ENCODE measurements at places on chromosomes 2 and 18. TPM values are rescaled to one million over a fixed set of nuclear protein-coding genes. Genes with fewer than 3 reads are reported as not detected.
A peak's percentile ranks its signal among the peaks of the same experiment; 100 is the strongest.

DNA sequence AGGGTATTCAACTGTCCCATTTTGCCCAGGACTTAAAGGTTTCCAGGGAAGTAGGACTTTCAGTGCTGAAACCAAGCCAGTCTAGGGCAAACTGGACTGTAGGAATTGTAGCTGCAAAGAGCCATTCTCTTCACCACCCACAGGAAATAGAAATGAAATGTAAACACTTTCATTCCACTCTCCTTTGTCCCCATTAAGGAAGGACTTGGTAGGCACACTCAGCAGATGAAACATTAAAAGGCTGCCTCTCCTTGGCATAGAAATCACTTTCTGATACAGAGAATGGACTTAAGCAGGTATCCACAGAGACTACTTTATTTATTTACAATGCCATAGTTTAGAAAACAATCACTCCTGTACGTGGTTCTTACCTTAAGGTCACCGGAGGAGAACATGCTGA, 102.9 kb upstream of the CCDC195 start:
- DNase-seq: no peak
- no peaks in the 10 kb centered on the region for H3K4me1 ChIP-seq
- H3K4me3 ChIP-seq: no peak overlapping the region

- H3K36me3 ChIP-seq: no peaks in the 10 kb centered on the region
- H3K27ac ChIP-seq: no peak overlapping the region
- H3K4me1 ChIP-seq: no peaks in the 10 kb centered on the region
- no peak overlapping the region for H3K4me3 ChIP-seq
Measured at GRCh38 chr2:73981081-73982001, 3.4 kb upstream of the TET3 start.

GRCh38 chr2:184402381-184402780, 195.9 kb upstream of the ZNF804A start:
- H3K4me1 ChIP-seq: no peaks in the 10 kb centered on the region
- no peak for DNase-seq
- H3K4me3 ChIP-seq: no peak overlapping the region

DNA sequence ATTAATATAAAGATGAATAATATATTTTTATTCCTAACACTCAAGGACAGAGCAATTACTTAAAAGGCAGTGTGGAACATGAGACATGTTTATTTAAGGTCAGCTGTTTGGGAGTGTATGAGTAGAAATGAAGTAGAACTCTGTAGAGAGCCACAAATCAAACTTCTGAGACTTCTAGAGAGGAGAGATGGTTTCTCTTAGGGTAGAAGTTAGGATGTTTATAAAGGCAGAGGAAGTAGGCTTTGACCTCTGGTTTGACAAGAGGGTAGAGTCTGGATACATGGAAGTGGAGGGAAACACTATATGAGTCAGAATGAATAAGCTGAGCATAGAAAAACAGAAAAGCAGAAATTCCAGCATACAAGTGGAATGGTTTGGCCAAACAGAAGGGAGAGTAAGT, 262.1 kb upstream of the KLHL14 start:
- no peaks in the 10 kb centered on the region for H3K4me1 ChIP-seq
- no peak overlapping the region for H3K27ac ChIP-seq
- H3K27me3 ChIP-seq: no peaks in the 10 kb centered on the region
- H3K4me3 ChIP-seq: no peak overlapping the region
- no peaks in the 10 kb centered on the region for H3K36me3 ChIP-seq
- no peak for DNase-seq

DNA sequence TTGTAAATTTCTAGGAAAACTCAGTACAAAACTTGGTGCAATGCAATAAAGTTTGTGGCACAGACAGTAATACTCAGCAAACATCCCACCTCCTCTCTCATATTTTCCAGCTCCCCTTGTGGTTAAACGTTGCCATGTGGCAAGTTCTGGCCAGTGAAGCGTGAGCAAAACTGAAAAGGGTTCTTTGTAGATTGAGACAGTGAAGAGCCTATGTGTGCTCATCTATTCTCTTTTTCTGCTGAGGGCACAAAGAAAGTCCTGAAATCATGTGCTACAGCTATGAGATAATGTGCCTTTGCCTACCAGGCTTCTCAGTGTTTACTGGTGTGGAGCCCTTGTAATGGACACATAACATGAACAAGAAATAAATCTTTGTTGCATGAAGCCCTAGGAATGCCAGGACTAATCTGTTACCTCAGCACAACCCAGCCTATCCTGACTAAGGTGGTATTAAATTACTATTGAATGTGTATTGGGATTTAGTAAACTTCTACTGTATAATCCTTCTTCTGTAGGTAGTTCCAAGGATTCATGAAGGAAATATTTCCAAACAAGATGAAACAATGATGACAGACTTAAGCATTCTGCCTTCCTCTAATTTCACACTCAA, 13.0 kb upstream of the TYMS start:
- DNase-seq: no peak

DNA sequence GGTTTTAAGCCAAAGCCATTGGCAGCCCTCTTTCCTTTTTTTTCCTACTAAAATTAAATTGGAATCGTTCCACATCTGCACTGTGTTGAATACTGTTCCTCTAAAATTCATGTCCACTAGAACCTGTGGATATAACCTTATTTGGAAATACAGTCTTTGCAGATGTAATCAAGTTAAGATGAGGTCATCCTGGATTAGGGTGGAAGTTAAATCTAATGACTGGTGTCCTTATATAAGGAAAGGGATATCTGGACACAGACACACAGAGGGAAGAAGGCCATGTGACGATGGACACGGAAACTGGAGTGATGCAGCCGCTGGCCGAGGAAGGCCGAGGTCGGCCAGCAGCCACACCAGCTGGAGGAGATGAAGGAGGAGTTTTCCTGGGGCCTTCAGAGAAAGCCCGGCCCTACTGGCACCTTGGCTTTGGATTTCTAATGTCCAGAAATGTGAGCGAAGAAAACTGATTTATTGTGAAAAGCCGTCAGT, 49.4 kb downstream of the LONRF2 start:
- no peak overlapping the region for H3K4me3 ChIP-seq
- DNase-seq: peak; percentile 58
- H3K36me3 ChIP-seq: no peaks in the 10 kb centered on the region
- H3K27me3 ChIP-seq: no peaks in the 10 kb centered on the region

DNA sequence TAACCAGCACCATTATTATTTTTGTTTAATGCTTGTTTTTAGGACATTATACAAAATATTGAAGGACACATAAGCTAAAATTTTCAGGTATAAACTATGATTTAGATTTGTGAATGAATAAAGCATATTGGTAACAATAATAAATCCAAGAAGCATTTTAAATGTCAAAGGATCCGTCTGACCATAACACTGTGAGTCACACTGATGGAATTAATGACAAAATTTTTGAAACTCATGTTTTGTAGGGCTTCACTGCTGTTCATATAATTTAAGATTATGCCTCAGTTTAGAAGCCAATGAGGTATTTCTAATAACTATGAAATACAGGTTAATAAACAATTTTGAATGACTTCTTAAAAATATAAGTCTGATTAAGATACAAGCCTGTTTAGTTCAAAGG, 124.6 kb downstream of the TMEFF2 start:
- DNase-seq: no peak
- no peaks in the 10 kb centered on the region for H3K27me3 ChIP-seq
- no peaks in the 10 kb centered on the region for H3K4me1 ChIP-seq
- no peak overlapping the region for H3K27ac ChIP-seq
- H3K4me3 ChIP-seq: no peak overlapping the region

DNA sequence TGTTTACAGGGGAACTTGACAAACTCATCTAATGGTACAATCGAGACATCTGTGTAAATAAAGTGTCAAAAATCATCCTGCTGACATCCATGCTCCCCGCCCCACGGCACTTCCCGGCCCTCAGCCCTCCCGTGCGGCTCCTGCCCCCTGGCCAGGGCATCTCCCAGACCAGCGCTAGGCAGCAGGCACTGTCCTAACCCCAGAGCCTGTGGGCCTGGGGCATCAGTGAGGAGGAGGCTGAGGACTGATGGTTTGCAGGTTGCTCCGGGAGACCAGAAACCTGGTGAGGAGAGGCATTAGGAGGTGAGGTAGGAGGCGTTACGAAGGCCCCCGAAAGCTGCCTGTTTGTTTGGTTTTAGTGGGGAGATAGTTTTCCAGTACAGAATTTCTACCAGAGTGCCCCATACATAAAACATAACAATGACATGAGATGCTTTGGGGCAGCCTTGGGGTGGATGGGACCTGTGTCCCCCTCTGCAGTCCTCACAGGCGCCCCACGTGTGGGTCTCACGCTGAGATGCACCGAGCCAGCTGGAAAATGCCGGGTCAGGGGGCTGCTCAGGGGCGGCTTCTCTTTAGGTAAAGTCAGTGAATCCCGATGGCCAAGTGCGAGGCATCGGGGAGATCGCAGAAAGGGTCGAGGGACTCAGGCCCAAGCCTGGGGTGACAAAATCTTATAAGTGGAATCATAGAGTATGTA, 114.2 kb downstream of the RTP5 start:
- no peak overlapping the region for H3K4me3 ChIP-seq
- no peaks in the 10 kb centered on the region for H3K4me1 ChIP-seq
- H3K36me3 ChIP-seq: no peaks in the 10 kb centered on the region
- DNase-seq: no peak

DNA sequence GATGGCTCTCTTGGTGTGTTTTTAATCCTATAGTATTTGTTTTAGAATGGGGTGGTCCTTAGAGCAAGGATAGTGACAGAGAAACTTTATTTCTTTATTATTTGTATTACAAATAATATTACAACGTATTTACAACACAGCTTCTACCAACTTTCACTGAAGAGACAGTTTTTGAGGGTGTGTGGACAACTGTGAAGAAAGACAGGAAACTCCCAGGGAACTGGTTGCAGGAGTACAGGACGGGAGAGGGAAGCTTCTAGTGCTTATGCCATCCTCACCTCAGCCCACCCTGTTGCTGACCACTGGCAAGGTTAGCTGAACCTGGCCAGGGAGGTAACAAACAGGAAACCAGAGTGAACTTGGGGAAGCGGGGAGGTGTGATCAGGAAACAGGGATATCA, 251.7 kb downstream of the BCL11A start:
- no peaks in the 10 kb centered on the region for H3K4me1 ChIP-seq
- H3K27ac ChIP-seq: no peak overlapping the region
- DNase-seq: no peak
- no peaks in the 10 kb centered on the region for H3K36me3 ChIP-seq
- no peak overlapping the region for H3K4me3 ChIP-seq

- no peaks in the 10 kb centered on the region for H3K27me3 ChIP-seq
- no peak overlapping the region for H3K27ac ChIP-seq
- DNase-seq: no peak
- H3K4me1 ChIP-seq: no peaks in the 10 kb centered on the region
Measured at GRCh38 chr2:23379220-23379695, 5.7 kb upstream of the KLHL29 start.

GRCh38 chr18:2304378-2305175, 266.7 kb downstream of the METTL4 start:
- DNase-seq: no peak
- H3K4me1 ChIP-seq: no peaks in the 10 kb centered on the region
- no peaks in the 10 kb centered on the region for H3K27me3 ChIP-seq
- H3K27ac ChIP-seq: no peak overlapping the region
- no peak overlapping the region for H3K4me3 ChIP-seq

DNA sequence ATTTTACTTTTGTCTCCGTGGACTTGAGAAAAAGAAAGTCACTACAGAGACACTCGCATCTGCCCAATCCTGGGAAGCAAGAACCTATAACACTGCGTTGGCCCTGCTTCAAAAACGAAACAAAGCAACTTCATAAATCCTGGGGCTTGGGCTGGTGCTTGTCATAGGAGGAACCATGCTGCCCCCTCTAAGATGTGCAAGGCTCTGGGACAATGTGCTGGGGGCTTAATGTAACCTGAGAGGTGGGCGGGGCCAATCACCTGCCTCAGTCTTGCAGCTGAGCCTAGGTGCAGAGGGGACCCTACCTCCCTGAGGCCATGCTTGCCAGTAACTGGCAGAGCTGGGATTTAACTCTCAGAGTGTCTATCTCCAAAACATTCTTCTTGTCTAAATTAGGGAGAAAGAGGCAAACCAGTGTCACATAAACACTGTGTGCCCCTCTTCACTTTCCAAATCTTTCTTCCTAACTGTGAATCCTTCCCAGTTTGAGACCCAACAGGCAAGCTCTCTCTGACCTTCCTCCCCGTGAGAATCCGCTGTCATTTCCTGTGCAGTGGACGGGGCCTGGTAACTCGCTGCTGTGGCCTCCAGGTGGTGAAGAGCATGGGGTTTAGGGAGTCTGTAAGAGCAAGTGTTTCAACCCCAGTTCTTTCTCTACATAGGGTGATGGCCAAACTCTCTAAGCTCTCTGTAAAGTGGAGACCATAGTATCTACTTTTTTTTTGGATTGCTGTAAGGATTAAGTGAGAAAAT, 115.1 kb downstream of the ACKR3 start:
- no peaks in the 10 kb centered on the region for H3K4me1 ChIP-seq
- no peak overlapping the region for H3K4me3 ChIP-seq
- no peaks in the 10 kb centered on the region for H3K27me3 ChIP-seq
- no peaks in the 10 kb centered on the region for H3K36me3 ChIP-seq

- no peak for DNase-seq
- peaks cover 2% of the 10 kb centered on the region for H3K4me1 ChIP-seq
- no peak overlapping the region for H3K4me3 ChIP-seq
Measured at GRCh38 chr2:206814498-206814897, 49.1 kb downstream of the FASTKD2 start.

GRCh38 chr18:44927127-44927849, 246.6 kb downstream of the SETBP1 start:
- H3K36me3 ChIP-seq: no peaks in the 10 kb centered on the region
- no peaks in the 10 kb centered on the region for H3K4me1 ChIP-seq
- no peak overlapping the region for H3K27ac ChIP-seq
- no peak for DNase-seq
- no peak overlapping the region for H3K4me3 ChIP-seq

DLGAP1 gene
- 6.2 TPM for total RNA-seq

ST3GAL5 gene
- 15.7 TPM for total RNA-seq

PLB1 gene
- total RNA-seq: 4.9 TPM

PIEZO2 gene
- 2.3 TPM for total RNA-seq

HOXD1 gene
- 2.2 TPM for total RNA-seq

DPYSL5 gene
- not detected for total RNA-seq

CHCHD5 gene
- total RNA-seq: 19.0 TPM

POMC gene
- 1.2 TPM for total RNA-seq

SERPINB10 gene
- not detected for total RNA-seq

EFHD1 gene
- total RNA-seq: 85.8 TPM

Measured in aorta (tissue), 5 donors.